ENCODE measurements at places on chromosomes 6 and 20.

DNA sequence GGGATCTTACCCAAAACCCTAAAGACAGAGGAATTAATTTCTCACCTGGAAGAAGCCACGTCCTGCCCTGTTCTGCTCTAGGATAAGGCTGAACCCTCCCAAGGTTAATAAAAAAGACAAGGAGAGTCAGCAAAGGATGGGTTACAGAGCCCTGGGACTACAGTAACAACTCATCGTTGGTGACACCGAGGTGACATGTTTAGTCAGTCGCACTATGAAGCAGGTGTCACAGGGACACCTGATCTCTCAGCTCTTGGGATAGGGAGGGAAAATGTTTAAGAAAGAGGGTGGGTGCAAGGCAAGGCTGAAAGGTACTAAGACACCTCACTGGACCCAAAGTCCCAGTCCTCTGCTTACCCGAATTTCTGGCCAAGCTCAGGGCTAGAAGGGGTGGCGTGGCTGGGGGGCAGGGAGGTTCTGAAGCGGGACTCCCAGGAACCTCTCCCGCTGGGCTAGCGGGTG, 562 bp downstream of the MOCS1 start:
- DNase-seq, result no peak

GRCh38 chr6:146634022-146634421, 35.2 kb downstream of the ADGB start:
- no peak for DNase-seq

DNA sequence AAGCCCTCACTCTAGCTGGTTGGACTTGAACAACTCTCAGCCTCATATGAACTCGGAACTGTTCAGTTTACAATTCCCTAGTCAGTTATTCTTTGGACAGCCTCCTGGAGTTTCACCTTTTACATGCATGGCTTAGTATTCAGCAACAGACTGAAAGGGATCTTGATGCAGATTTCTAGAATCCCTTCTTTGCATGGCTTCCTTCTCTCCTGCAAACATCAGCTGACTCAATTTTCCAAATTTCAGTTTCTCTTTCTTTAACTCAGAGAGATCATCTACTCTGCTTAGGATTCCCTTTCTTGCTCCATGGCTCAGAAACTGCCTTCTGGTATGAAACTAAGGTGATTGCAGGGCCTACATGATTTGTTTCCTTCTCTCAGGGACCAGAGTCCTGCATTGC, 99.6 kb downstream of the CEP57L1 start:
- no peak for DNase-seq

GRCh38 chr20:17641993-17642392, 40.0 kb downstream of the RRBP1 start:
- no peak for DNase-seq

DNA sequence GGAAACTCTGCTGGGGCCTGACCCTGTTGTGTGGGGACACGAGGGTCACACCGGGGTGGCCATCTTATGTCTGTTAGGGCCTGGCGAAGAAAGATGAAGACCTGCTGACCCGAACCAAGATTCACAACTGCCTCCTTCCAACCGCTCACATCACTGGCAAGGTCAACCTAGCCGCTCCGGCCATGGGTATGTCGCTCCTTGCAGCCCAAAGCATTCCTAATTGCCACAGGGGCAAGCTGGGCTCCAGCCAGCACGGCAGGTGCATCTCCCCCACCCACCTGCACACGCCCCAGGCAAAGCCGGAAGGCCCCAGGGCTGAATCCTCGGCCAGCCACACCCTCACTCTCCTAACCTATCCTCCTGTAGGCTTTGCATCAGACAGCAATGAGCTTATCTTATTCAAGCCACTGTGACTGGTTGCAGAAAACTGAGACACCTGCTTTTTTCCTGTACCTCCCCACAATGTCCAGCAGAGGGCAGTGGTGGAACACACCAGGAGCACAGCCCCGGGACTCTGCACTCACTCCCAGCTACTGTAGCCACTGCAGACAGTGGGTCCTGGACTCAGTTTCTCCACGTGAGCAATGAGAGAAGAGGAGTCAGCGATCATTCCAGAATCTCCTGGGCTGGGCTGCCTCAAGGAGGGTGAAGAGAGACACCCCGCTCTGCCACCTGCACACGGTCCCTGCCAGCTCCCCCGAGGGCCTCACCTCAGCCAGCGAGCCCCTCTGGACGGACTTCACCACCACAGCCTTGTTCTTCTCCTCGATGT, 170.2 kb downstream of the PREX1 start:
- DNase-seq, result peak; percentile 65

DNA sequence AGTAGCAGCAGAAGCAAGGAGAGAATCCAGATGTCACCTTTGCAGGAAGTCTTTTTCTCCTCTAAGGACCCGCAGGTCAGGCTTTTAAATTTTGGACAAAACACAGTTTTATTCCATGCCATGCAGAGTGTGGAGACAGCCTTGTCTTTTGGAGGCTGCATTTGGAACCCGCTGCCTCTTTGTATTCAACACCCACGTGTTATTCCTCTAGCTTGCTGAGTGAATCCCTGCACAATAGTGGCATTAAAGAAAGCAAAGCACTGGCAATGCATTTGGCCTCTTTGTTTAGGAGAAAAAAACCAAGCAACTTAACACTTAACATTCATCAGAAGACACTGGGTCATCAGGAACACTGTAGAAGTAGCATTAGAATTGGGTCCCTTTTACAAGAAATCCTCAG, 43.5 kb downstream of the TFAP2B start:
- DNase-seq, result no peak

DNA sequence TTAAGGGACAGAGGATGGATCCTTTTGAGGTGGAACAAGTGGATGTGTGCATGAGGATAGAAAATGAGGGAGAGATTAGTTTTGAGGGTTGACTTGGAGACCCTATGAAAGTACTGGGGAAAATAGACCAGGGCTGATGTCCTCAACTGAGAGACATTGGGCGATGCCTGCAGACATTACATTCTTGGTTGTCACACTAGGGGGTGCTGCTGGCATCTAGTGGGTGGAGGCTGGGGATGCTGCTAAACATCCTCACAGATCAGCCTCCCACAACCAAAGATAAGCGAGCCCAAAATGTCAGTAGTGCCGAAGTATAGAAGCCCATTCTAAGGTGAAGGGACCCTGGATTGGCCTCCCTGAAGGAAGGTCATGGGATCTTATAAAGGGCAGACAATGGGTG, 63.3 kb downstream of the MOCS1 start:
- DNase-seq, result no peak

DNA sequence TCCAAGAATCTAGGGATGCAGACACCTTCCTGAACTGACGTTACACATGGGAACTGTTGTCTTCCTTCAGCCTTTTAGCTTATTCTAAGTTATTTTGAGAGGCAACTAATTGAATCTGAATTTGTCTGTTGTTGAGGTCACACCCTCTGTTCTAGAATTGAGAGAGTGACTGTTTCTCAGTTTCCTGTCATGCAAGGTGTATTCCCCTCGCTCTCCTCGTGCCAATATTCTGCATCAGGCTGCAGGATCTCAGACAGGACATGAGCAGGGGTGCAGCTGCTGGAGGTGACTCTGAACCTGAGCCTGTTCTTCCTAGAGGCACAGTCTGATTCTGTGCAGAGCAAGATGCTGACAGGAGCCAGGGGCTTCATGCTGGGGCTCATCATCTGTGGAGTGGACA, 52.5 kb downstream of the HLA-DPB1 start:
- DNase-seq, result no peak

DNA sequence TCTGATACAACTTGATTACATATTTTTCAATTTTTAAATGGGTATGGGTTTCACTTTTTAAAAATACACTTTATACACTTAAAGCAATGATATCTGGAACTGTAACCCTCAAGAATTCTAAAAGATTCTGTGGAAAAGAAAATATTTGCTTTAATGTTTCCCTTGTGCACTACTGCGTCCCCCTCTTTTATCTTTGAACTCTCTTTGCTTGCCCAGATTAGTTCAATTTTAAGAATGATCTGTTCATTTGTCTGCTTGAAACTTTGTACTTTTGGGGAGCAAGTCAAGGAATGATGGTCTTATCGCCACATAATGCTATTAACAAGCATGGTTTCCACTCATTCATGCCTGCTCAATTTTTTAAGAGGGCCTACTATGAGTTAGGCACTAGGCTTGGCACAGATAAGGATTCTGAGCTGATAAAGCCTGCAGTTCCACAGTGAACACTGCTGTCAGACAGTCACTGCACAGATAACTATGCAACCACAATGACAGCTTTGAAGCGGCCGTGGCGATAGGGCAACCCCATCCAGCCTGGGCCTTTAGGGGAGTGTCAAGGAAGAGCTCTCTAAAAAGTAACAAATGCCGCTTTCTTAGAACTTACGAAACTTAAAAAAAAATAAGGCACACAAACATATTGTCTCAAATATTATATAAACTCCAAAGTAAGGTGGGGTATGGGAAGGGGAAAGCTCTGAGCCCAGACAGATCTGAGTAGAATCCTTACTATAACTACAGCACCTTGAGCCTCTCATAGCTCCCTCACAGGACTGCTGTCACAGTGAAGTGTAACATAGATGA, 29.7 kb downstream of the FYN start:
- DNase-seq, result no peak

DNA sequence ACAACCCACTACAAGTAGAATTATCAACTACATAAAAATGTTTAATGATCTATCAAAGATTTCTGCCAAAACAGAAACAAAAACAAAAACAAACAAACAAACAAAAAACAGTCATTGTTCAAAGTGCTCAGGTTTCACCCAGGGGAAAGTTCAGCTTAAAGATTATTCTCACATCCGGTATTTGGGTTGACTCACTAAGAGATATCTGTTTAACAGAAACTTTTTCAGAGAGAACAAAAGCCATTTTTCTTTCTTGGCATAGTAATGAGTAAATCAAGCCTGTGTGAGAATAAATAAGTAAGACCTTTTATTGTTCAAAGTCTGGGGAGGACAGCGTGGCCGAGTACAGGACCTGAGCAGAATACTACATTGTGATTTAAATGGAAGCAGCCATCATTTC, 143.6 kb downstream of the RCAN2 start:
- DNase-seq, result no peak

DNA sequence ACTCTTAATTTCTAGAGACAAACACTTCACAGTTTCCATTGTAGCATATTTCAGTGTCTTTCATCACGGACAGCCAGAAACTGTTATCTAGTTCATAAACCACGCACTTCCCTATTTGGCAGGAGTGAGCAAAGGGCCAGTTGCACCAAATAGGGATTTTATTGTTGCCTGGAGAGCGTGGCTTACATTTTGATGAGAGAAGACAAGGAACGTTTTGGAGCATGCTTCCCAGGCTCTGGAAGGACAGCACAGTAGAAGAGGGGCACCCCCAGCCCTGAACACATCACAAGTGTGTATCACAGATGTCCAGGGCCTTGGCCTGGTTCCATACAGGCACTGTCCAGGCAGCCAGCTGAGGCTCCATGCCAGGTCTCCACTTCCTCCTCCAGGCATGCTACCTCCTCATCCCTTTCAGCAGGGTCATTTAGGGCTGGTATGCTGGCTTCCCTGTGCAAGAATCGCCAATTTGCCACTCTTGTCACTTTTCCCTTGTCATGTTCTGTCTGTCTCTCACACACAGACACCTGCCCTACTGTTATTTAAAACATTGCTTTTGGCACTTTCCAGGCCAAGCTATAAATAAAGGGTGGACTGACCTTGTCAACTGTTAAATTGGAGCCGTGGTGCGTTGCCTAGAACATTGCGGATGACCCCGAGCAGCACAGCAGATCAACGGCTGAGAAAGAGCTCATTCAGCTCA, 235.0 kb upstream of the GMDS start:
- no peak for DNase-seq

DNA sequence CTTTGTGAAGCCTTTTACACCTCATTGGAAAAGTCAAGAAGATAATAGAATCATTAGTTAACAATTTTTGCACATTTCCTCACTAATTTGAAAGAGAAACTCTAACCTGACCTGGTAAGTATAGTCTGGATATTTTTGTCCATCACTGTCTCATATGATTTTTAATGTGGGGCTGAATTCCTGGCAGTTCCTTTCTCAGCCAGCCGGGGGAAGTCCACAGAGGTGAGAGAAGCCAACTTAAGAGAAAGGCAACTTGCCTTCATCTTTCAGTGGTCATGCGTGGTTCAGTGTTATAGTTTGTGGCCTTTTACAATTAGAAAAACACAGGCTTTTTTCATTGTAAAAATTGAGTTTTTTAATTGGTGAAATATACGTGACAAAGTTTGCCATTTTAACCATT, 80.6 kb downstream of the CDYL start:
- no peak for DNase-seq

DNA sequence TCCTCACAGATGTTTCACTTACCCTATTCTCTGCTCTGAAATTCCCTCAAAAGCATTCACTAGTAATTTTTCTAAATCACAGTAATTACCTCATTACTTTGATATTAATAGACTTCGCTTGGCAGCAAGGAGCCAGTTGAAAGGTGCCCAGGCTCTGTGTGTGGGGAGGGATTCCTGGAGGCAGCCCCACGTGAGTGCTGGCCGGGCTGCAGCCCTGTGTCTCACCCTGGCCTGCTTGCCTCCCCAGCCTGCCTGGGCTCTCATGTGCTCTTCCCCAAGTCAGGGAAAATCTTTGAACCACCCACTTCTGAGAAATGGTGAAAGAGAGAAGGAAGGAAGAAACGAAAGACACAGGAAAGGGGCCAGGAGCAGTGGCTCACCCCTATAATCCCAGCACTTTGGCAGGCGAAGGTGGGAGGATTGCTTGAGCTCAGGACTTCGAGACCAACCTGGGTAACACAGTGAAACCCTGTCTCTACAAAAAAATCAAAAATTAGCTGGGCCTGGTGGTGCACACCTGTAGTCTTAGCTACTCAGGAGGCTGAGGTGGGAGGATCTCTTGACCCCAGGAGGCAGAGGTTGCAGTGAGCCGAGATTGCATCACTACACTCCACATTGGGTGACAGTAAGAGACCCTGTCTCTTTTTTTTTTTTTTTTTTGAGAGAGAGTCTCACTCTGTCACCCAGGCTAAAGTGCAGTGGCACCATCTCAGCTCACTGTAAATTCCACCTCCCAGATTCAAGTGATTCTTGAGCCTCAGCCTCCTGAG, 20.0 kb upstream of the SNTA1 start:
- DNase-seq, result no peak

- DNase-seq, result no peak
These were observed 34.6 kb downstream of the GCNT2 start for GRCh38 chr6:10555625-10556309.

- peak; percentile 45 for DNase-seq
These were observed at the start of gene SLC22A23 for GRCh38 chr6:3456898-3457709. Gene SLC22A23, minus strand, starts transcription at chr6:3457050. Its CDS starts 491 bp downstream, at chr6:3456559.

DNA sequence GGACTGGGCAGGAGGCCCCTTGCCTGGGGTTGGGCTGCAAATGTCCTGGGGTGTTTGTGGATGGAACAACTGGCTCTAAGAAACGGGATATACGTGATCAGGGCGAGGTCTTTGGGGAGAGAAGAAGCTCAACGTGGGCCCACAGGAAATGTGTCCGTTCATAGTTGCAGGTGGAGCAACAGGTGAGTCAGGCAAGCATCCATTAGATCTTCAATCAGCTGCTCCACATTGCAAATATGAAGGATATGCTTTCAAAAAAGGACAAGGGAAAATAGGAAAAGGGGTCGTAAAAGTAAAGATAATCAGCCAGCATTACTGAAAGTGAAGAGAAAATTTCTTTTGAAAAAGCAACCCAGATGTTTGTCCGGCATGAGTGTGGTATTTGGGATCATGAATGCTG, 251.0 kb downstream of the CDH4 start:
- no peak for DNase-seq

GRCh38 chr6:2102966-2103365, 142.4 kb downstream of the GMDS start:
- DNase-seq, result peak; percentile 7

GRCh38 chr6:10793035-10793434, 45.3 kb downstream of the MAK start:
- DNase-seq, result no peak

GRCh38 chr6:107128577-107128976, 13.3 kb upstream of the BEND3 start:
- no peak for DNase-seq

- DNase-seq, result no peak
These were observed 223.0 kb upstream of the LRFN2 start for GRCh38 chr6:40810171-40810570.

GRCh38 chr6:151254451-151255081, 14.8 kb downstream of the AKAP12 start:
- DNase-seq, result peak; percentile 54
